ENCODE measurements at places on chromosomes 11 and 22. TPM values are rescaled to one million over a fixed set of nuclear protein-coding genes. Genes with fewer than 3 reads are reported as not detected.

DCHS1 gene
- 6.6 TPM for polyA plus RNA-seq

GRCh38 chr11:130819625-130820024 is 96.7 kb downstream of the SNX19 start:
- no peak for DNase-seq
- peaks cover 9% of the 10 kb centered on the region for H3K4me1 ChIP-seq
- no peaks in the 10 kb centered on the region for H3K36me3 ChIP-seq
- no peak overlapping the region for H3K4me3 ChIP-seq
- H3K27ac ChIP-seq, result no peak overlapping the region
- no peaks in the 10 kb centered on the region for H3K27me3 ChIP-seq

- DNase-seq, result no peak
- no peak overlapping the region for H3K4me3 ChIP-seq
- peaks cover 4% of the 10 kb centered on the region for H3K27me3 ChIP-seq
- H3K36me3 ChIP-seq, result no peaks in the 10 kb centered on the region
- H3K4me1 ChIP-seq, result no peaks in the 10 kb centered on the region
- no peak overlapping the region for H3K27ac ChIP-seq
These were observed 81.0 kb upstream of the TMEM45B start for GRCh38 chr11:129734654-129735053.

GRCh38 chr11:47409440-47410369 is 1.3 kb downstream of the SLC39A13 start:
- peaks cover 57% of the 10 kb centered on the region for H3K4me1 ChIP-seq
- no peaks in the 10 kb centered on the region for H3K27me3 ChIP-seq
- peak overlapping the region; percentile 60 for H3K4me3 ChIP-seq
- DNase-seq, result no peak
- H3K36me3 ChIP-seq, result peaks cover 44% of the 10 kb centered on the region
- H3K27ac ChIP-seq, result peak overlapping the region; percentile 91

DNA sequence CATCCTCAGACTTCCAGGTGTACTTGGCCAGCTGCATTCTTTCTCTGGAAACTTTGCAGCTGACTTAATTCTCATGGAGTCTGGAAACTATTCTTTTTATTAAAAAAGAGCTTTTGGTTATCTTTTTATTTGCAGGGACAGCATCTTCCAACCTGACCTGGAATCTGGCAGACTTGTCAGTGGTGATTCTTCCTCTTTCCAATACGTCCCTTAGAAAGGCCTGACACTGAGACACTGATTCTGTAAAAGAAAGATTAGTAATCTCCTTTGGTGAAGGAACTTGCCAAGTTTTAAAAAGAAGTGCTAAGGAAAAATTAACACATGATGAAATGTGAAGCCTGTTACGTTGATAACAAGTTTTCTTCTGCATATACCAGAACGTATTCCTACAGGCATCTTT is 440.9 kb upstream of the RAG2 start:
- no peaks in the 10 kb centered on the region for H3K4me1 ChIP-seq
- H3K4me3 ChIP-seq, result no peak overlapping the region
- no peak overlapping the region for H3K27ac ChIP-seq
- no peak for DNase-seq
- no peaks in the 10 kb centered on the region for H3K36me3 ChIP-seq

GRCh38 chr22:32073262-32073661 is 30.2 kb downstream of the SLC5A1 start:
- peaks cover 8% of the 10 kb centered on the region for H3K36me3 ChIP-seq
- H3K4me3 ChIP-seq, result no peak overlapping the region
- H3K27ac ChIP-seq, result no peak overlapping the region
- H3K27me3 ChIP-seq, result no peaks in the 10 kb centered on the region

- H3K27ac ChIP-seq, result peak overlapping the region; percentile 34
- no peaks in the 10 kb centered on the region for H3K27me3 ChIP-seq
- no peak for DNase-seq
- H3K4me3 ChIP-seq, result no peak overlapping the region
These were observed 75.4 kb downstream of the ME3 start for GRCh38 chr11:86596861-86597586.
